ENCODE measurements at places on chromosomes 4 and X.

GRCh38 chr4:92359491-92359890, 55.7 kb downstream of the GRID2 start:
- no peak for DNase-seq

- DNase-seq: peak; percentile 51
These were observed 14.7 kb upstream of the PDE6B start for GRCh38 chr4:610411-611261.

DNA sequence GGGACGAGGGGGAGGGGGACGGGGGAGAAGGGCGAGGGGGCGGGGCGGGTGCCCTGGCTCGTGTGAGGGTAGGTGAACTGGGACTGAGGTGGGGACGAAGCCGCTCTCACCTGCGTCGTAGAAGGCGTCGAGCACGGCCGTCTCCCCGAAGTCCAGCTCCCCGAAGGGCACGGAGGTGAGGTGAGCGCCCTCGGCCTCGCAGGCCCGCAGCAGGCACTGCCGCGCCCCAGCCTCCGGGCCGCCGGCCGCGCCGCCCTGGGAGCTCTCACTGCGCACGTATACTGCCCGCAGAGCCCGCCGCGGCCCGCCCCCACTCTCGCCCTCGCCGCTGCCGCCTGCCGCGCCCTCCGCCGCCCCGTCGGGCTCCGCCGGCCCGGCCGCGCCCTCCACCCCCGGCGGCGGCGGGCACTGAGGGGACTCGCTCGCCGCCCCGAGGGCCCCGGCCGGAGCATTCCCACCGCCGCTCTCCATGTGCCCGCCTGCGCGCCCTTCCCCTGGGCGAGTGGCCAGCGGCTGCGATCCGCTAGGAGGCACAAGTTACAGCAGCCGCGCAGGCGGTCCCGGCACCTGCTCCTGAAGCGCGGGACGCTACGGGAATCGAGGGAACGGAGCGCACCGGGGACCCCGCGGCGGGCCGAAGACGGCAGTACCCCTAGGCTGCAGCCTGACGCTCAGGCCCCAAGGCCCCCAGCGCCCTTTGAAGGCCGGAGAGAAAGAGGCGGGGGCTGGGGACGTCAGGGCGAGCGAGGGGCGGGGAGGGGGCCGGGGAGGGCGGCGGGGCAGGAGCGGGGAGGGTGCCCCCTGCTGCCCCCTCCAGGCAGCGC, at the start of gene MAP3K15:
Gene MAP3K15, minus strand, starts transcription at position 718 of the 824 bp plus-strand sequence. Its CDS starts 247 bp downstream, at position 471.
- DNase-seq: peak; percentile 10

DNA sequence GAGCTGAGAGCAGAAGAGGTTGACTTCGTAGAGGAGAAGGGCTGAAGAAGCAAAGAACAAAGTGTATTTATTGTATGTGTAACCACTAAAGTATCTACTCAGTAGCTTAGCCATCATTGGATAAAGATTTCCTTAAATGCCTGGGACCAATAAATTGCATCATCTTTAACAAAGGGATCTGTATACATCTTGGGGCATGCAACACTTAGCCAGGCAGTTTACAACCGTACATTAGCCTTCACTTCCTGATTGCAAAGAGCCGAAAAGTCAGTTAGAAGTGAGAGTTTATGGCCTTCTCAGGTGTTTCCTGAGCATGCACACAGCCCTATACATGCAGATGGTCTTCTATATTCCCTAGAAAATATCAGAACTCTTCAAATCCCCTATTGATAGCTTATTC, 68.0 kb upstream of the MAGED1 start:
- peak; percentile 3 for DNase-seq

GRCh38 chrX:40700640-40701342, 34.6 kb downstream of the MED14 start:
- no peak for DNase-seq

GRCh38 chrX:132810488-132810887, 147.9 kb downstream of the HS6ST2 start:
- DNase-seq: no peak

DNA sequence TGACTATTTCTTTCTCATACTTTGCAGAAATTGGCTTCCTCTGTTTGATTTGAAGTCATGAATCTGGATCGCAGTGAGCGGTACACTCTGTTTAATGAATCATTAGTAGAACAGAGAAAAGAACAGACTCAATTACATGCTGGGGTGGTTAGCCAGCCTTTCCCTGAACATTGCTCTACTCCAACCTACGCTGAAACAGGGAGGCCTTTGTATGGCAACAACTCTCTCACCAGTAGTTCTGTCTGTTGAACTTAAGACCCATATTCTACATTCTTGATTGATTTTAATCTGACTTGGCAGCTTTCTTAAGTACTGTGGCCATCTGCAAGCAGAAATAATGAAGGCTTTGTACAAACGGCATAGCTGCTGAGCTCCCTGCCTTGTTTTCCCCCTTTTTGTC, 19.0 kb upstream of the AP1S2 start:
- no peak for DNase-seq

DNA sequence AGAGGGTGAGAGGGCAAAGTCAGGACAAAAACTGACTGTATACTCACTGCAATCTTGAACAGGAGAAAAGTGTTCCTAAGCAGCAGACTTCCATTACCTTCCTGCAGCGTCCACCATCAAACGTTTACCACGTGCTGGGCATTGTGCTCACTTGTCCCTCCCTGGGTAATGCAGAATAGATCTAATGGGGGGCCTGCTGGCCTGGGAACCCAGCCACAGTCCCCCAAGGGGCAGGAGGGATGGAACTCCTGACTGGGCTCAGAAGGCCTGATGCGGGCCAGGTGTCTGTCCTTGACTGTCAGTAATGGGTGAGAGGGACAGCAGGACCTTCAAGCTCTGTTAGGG, 37.6 kb upstream of the FAM156A start:
- no peak for DNase-seq
